Activated CD4-positive, alpha-beta T cell treated with anti-CD3 and anti-CD28 coated beads for 36 hours (primary cell): ENCODE measurements at places on chromosomes 6 and 20. TPM values are rescaled to one million over a fixed set of nuclear protein-coding genes. Genes with fewer than 3 reads are reported as not detected.

GRCh38 chr6:90178384-90178855, 118.2 kb downstream of the BACH2 start:
- no peak for DNase-seq
- no peaks in the 10 kb centered on the region for H3K27me3 ChIP-seq
- peaks cover 35% of the 10 kb centered on the region for H3K36me3 ChIP-seq
- H3K4me1 ChIP-seq: peaks cover 75% of the 10 kb centered on the region
- H3K27ac ChIP-seq: peak overlapping the region; percentile 72

LHFPL5 gene
- total RNA-seq: not detected

- no peak for DNase-seq
- no peaks in the 10 kb centered on the region for H3K36me3 ChIP-seq
- H3K27me3 ChIP-seq: peaks cover 10% of the 10 kb centered on the region
Measured at GRCh38 chr20:5923493-5923892, 26.8 kb downstream of the TRMT6 start.

DNA sequence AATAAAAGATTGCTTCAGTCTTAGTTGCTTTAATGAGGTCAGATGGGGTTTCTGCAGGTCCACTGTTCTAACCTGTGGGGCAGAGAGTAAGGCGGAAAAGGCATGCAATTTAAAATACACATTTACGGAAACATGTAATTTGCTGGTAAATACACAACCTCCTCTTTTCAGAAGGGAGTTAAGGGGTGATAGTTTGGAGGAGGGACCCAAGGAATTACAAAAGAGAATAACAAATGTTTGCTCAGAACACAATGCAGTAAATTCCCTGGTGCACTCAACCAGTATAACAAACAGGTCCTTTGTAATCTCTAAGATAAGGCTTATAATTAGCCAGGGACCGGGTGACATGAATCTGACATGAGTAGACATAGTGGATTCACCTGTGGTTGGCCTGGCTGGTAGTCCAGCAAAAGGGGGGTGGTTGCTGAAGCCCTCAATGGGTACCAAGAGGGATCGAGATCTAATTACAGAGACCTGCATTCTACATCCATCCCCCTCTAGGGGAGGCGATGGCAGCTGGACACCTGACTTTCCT, 295.1 kb downstream of the PHACTR1 start:
- H3K4me1 ChIP-seq: peaks cover 7% of the 10 kb centered on the region
- peaks cover 48% of the 10 kb centered on the region for H3K27me3 ChIP-seq
- no peak for DNase-seq
- no peaks in the 10 kb centered on the region for H3K36me3 ChIP-seq
- no peak overlapping the region for H3K4me3 ChIP-seq
